ENCODE measurements at places on chromosomes 3 and 15. TPM values are rescaled to one million over a fixed set of nuclear protein-coding genes. Genes with fewer than 3 reads are reported as not detected.

ARRDC4 gene
- 1.7 TPM for total RNA-seq

ZNF197 gene
- total RNA-seq: 11.5 TPM

P2RY14 gene
- 0.05 TPM for total RNA-seq

AGBL1 gene
- not detected for total RNA-seq

PLOD2 gene
- 93.9 TPM for total RNA-seq

FEZF2 gene
- not detected for total RNA-seq

IQCF6 gene
- not detected for total RNA-seq

GRCh38 chr3:51304230-51304629 lies 80.9 kb upstream of the MANF start:
- DNase-seq: no peak

DNA sequence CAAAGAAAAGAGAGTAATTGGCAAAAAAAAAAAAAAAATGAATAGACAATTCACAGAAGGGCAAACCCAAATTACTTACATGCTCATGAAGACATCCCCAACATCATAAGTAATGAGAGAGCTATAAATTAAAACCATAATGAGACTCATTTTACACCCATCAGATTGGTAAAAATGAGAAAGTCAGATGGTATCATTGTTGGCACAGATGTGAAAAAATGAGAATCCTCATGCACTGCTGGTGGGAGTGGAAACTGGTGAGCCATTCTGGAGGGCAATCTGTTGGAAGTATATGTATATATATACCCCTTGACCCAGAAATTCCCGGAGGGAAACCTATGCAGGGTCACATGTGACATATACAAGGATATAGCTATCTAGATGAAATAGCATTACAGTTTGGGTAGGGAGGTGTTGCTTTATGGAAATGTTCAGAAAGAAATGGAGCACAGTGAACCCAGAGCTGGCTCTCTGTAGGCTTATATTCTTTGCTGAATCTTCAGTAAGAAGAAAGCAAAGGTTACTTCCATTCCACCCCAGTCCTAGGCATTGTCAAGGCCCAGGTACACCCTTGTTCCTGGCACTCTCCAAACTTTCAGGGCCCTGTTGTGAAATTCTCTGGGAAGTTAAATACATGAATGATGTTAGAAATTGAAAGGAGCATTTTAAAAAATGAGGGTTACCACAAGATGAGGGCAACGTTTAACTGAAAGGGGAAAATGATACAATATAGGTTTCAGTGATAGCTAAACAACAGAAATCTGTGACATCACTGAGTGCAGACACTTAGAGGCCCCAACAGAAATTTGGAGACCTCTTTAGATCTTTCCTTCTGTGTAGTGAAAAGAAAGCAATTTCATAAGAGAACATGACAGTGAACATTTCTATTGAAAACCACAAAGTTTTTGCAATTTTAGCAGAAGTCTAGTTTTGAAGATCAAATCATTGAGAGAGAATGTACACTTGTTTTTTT lies 132.7 kb upstream of the TPRG1 start:
- DNase-seq: no peak

- DNase-seq: peak; percentile 46
Observed at GRCh38 chr3:33883538-33883950, 85.1 kb downstream of the PDCD6IP start.

GRCh38 chr3:23567917-23568316 lies 237.8 kb upstream of the UBE2E1 start:
- peak; percentile 90 for DNase-seq

- no peak for DNase-seq
Observed at GRCh38 chr3:41523897-41524296, 324.6 kb downstream of the CTNNB1 start.

GRCh38 chr3:30011237-30011803 lies 595.1 kb upstream of the TGFBR2 start:
- no peak for DNase-seq

DNA sequence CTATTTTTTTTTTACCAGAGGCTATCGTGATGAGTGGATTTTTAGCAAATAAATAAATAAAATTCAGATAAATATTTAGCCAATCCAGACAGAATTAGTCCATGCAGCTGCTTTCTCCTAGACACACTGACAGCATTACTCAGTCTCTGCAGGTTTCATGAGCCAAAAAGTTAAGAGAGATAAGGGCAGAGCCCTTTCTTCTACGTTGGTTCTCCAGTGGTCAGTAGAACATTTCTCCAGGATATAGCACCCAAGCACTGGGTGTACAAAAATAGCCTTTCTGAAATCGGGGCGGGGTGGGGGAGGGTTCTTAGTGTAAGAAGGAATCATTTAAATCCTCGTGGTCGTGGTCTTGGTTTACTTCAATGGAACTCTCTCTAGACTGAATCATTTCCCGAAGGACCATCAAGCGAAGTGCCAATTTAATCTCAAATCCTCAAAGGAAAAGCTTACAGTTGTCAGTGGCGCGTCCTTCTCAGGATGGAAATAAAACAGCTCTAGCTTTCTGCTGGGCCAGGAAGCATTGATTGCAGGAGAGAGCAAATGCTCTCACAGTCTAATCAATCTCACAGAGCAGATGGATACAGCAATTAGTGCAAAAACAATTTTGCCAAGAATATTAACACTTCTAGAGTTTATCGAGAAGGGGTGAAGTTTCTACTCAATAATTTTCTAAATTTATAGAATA lies 86.2 kb downstream of the SATB1 start:
- no peak for DNase-seq

- DNase-seq: no peak
Observed at GRCh38 chr15:26854435-26854834, 12.4 kb upstream of the GABRA5 start.

- DNase-seq: peak; percentile 29
Observed at GRCh38 chr3:113140876-113141275, 70.5 kb upstream of the BOC start.

DNA sequence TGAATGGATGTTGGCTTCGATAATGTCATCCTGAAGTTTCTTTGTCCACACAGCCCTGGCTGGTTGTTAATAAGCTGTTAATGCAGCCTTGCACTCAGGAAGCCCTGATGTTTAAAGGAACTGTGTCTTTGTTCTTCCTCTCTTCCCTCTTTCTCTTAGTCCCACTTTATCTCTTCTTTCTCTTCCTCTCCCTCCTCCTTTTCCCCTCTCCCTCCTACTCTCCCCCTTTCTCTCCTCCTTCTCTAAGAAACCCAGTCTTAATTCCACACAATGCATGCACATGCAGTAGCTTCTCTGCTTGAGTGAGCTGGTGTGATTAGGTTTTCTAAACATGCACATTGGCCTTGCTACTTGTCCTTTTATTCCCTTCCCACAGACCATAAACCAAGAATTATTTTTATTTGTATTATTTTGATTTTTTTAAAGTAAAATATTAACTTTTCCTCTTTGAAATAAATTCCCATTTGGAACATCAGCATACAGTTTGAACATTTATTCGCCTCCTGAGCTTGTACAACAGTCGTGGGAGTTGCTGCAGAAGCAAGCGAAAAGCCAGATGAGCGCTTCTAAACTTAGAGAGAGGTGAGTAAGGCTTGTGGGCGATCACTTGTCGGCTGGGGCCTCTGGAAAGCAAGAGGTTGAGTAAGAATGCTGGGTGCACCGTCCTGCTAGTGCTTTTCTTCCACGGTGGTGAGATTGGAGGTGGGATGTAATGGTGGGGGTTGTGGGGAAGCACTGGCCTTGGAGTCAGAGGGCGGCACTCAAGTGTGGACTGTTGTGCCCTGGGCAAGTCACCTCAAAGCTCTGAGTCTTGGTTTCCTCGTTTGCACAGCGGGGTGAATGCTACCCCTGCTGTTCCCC lies 7.2 kb downstream of the GHRL start:
- no peak for DNase-seq

GRCh38 chr3:54882129-54882833 lies 45.6 kb downstream of the LRTM1 start:
- DNase-seq: peak; percentile 81

All from A172 (cell line).